CD8-positive, alpha-beta T cell (primary cell): ENCODE measurements at places on chromosomes 2 and 18. TPM values are rescaled to one million over a fixed set of nuclear protein-coding genes. Genes with fewer than 3 reads are reported as not detected.

GAD1 gene
- total RNA-seq, result not detected

LHCGR gene
- not detected for total RNA-seq

NYAP2 gene
- total RNA-seq, result not detected

MGAT4A gene
- total RNA-seq, result 229 TPM

HOXD1 gene
- total RNA-seq, result not detected

LYPD6 gene
- not detected for total RNA-seq

UGGT1 gene
- 25.6 TPM for total RNA-seq

NT5DC4 gene
- not detected for total RNA-seq
